ENCODE measurements at places on chromosomes 4 and X. TPM values are rescaled to one million over a fixed set of nuclear protein-coding genes. Genes with fewer than 3 reads are reported as not detected.
A peak's percentile ranks its signal among the peaks of the same experiment; 100 is the strongest.

HPSE gene
- total RNA-seq = 1.7 TPM

DNA sequence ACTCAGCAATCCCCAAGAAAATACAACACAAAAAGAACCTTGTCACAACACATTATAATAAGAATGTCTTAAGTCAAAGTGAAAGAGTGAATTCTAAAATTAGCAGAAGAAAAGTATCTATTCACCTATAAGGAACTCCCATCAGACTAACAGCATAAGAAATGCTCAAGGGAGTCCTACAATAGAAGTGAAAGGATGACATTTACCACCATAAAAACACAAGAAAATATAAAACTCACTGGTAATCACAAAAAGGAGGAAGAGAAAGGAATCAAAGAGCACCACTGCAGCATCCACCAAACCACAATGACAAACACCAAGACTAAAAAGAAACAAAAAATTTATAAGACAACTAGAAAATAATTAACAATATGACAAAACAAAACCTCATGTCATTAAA lies 257.0 kb upstream of the AGTR2 start:
- DNase-seq = no peak

TMEM33 gene
- 77.6 TPM for total RNA-seq

RBM10 gene
- 26.4 TPM for total RNA-seq

- DNase-seq = no peak
These were observed 160.7 kb downstream of the MID1IP1 start for GRCh38 chrX:38961936-38962335.

CLNK gene
- not detected for total RNA-seq

GRCh38 chr4:13793020-13793710 lies 165.6 kb upstream of the BOD1L1 start:
- no peak for DNase-seq

DNA sequence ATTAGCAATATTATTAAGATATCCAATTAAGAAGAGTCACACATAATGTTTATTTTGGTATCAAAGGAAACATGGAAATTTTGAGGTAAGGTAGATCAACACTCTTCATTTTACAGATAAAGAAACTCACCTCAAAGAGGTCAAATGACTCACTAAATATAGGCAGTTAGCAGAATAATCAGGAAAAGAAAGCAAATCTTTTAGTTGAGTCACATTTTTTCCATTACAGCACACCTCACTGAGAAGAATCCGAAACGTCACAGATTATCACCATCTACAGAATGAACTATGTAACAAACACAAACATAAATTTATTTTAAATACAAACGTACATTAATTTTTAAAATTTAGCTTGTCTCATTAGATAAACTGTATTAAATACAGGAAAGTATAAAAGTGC lies 70.1 kb downstream of the TMEM47 start:
- DNase-seq = no peak

- no peak for DNase-seq
These were observed 207.0 kb downstream of the ASMT start for GRCh38 chrX:1821846-1822245.

DNA sequence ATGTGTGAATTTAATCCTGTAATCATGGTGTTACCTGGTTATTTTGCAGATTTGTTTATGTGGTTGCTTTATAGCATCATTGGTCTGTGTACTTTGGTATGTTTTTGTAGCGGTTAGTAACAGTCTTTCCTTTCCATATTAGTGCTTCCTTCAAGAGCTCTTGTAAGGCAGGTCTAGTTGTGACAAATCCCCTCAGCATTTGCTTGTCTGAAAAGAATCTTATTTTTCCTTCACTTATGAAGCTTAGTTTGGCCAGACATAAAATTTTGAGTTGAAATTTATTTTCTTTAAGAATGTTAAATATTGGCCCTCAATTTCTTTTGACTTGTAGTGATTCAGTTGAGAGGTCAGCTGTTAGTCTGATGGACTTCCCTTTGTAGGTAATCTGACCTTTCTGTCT lies 1096.1 kb upstream of the SLIT2 start:
- DNase-seq = no peak

- DNase-seq = no peak
These were observed 72.6 kb upstream of the PTPN13 start for GRCh38 chr4:86521373-86521969.

- no peak for DNase-seq
These were observed 16.4 kb upstream of the EIF4E start for GRCh38 chr4:98945297-98945850.

CLIC2 gene
- 2.2 TPM for total RNA-seq

PDZD4 gene
- total RNA-seq = 1.6 TPM

GRCh38 chr4:61950625-61951024 lies 750.5 kb downstream of the ADGRL3 start:
- DNase-seq = no peak

GRCh38 chr4:126230269-126230668 lies 915.5 kb downstream of the FAT4 start:
- no peak for DNase-seq

DNA sequence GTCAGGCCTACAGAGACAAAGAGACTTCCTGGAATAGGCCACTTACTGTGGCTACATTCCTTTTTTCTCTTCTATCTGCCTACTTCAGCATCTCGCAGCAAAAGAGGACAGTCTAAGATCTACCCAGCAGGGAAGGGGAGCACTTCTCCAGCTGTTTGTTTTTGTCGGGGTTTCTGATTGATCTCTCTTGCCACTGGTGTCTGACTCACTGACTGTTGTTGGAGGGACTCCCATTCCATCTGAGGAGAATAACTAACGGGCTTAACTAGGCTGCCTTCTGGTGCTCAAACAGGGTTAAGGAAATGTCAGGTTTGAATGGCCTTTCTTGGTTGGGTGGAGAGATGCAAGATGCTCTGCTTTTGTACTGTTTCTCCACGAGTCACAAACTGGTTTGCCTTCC lies 100.2 kb upstream of the TMEM164 start:
- no peak for DNase-seq

F8A3 gene
- total RNA-seq = 2.2 TPM

GRCh38 chr4:123603165-123603564 lies 206.6 kb downstream of the SPRY1 start:
- DNase-seq = peak; percentile 40

GRCh38 chrX:10529344-10529743 lies 91.0 kb downstream of the MID1 start:
- no peak for DNase-seq

DNA sequence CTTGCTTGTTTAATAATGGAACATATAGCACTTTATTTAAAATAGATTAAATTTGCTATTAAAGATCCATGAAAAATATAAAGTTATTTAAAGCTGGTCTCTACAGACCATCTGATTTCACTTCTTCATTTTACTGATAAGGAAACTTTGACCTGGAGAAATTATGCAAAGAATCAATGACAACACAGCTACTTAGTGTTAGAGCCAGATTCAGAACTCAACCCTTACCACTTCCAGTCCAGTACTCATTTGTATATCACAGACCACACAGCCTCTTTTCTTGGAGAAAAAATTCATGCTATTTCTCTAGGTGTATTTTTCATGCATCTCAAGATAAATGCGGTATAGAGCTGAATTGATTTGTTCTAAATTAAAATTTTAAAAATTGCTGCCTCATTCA lies 34.0 kb downstream of the WDFY3 start:
- DNase-seq = no peak

TMEM185A gene
- total RNA-seq = 45.7 TPM

PGAM4 gene
- total RNA-seq = not detected

GRCh38 chr4:182263562-182263961 lies 20.4 kb downstream of the TENM3 start:
- no peak for DNase-seq

DNA sequence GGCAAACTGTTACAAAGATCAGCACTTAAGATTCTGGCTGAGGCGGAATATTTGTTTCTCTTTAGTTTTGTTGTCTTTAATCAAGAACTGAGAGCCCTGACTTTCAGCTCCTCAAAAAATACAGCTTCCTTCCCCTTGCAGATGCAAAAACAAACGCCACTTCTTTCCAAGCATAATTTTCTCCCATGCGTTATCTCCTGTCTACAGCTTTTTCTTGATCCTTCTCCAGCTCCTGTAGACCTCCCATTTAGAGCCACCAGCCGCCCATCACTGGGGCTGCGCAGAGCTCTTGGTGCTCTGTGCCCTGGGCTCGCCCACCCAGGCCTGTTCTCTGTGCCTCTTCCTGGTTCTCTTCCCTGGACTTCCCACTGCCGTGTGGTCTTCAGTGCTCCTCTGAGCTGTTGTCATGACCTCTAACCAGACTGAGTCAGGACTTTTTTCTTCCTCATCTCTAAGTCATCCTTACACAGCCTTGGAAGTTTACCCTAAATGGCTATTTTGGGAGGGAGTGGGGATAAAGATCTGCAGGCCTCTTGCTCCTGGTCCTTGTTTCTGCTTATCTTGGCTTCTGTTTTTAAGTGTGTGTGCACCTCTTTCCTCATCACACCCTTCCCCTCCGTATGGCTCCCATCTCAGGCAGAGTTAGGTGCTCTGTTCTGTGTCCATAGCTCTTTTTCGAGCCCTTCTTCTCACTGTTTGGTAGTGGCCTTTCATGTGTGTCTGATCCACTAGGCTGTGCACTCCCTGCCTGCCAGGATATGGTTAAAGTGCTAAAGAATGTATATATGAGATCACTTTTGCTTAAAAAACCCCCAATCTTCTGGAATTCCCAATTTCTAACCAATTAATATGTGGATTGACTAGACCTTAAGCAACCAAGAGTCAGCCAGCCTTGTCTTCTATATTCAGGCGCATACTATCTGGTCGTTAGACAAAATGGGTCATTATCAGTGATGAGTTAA lies 122.5 kb downstream of the PTTG2 start:
- no peak for DNase-seq

DNA sequence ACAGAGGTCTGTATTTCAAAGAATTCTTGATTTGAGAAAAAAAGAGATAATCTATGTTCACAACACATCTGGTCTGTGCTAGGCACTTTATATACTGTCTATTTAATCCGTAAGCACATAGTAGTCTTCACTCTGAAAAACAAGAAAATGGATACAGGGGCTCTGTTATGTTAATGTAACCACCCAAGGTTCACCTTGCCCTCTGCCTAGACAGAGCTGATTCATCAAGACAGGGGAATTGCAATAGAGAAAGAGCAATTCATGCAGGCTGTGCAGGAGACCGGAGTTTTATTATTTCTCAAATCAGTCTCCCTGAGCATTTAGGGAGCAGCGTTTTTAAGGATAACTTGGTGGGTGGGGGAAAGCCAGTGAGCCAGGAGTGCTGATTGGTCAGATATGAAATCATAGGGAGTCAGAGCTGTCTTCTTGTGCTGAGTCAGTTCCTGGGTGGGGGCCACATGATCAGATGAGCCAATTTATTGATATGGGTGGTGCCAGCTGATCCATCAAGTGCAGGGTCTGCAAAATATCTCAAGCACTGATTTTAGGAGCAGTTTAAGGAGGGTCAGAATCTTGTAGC lies 92.9 kb upstream of the TNIP3 start:
- DNase-seq = no peak

ARAP2 gene
- 22.7 TPM for total RNA-seq

DNA sequence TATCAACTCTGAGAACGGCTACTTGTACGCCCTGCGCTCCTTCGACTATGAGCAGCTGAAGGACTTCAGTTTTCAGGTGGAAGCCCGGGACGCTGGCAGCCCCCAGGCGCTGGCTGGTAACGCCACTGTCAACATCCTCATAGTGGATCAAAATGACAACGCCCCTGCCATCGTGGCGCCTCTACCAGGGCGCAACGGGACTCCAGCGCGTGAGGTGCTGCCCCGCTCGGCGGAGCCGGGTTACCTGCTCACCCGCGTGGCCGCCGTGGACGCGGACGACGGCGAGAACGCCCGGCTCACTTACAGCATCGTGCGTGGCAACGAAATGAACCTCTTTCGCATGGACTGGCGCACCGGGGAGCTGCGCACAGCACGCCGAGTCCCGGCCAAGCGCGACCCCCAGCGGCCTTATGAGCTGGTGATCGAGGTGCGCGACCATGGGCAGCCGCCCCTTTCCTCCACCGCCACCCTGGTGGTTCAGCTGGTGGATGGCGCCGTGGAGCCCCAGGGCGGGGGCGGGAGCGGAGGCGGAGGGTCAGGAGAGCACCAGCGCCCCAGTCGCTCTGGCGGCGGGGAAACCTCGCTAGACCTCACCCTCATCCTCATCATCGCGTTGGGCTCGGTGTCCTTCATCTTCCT lies 2.7 kb downstream of the PCDH10 start:
- peak; percentile 58 for DNase-seq

- no peak for DNase-seq
These were observed 60.6 kb upstream of the SLC39A8 start for GRCh38 chr4:102405821-102406401.

L1CAM gene
- total RNA-seq = 0.33 TPM

HNRNPDL gene
- total RNA-seq = 268 TPM

DNA sequence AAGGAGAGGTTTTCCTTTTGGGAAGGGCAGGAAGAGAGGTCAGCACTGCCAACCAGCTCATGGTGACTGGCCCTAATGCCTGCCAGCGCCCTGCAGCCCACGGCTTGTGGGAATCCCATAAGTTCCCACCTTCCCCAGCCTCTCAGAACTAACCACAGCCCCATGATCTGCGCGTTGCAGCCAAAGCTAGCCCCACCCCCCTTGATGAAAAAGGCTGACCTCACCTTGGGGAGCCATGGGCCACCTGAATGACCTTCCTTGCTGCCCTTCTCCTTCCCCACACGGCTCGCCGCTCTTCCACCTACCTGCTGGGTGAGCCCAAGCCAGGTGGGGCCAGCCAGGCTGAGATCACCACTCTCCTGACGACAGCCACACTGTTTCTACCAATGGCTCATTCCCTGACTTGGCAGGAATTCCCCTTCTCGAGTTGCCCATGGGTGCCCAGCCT lies 3.9 kb upstream of the ELF4 start:
- no peak for DNase-seq

- DNase-seq = no peak
These were observed 105.8 kb downstream of the FAM53A start for GRCh38 chr4:1578251-1578773.

DNA sequence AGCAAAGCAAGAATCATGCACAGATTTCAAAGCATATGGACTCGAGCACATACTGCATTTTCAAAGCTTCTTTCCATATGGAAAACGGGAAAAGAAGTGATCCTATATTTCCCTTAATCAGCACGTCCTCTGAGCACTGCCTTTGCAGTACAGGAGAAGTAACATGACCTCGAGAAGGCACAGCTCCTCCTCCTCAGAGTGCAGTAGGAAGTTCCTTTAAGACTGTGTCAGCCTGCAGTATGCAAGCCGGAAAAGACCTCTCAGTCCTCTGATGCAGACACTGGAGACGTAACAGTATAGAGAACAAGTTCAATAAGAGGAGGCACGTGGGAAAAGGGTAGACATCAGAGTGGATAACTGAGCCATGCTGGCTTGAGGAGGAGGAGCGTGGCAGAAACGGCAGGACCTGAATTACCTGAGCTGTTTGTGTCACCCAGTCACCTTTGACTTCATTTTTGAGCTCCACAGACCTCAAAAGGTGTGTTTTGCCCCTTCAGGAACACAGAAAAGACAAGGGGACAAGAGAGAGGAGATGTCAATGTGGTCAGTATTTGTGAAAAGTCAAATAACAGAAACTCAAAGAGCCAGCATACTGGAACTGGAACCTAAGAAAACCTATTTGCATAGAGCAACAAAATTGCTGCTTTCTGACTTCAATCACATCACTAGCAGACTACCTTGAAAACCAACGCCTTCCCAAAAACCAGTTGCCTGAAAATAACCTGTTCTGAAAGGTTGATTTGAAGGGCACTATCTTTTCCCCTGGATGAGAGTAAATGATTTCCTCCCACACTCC lies 20.8 kb downstream of the IRF2 start:
- peak; percentile 57 for DNase-seq

AKAP4 gene
- total RNA-seq = 0.23 TPM

FREM3 gene
- total RNA-seq = 0.23 TPM

All from hepatocyte (in vitro differentiated cells).